ENCODE measurements at places on chromosomes 6 and 20.
A peak's percentile ranks its signal among the peaks of the same experiment; 100 is the strongest.

DNA sequence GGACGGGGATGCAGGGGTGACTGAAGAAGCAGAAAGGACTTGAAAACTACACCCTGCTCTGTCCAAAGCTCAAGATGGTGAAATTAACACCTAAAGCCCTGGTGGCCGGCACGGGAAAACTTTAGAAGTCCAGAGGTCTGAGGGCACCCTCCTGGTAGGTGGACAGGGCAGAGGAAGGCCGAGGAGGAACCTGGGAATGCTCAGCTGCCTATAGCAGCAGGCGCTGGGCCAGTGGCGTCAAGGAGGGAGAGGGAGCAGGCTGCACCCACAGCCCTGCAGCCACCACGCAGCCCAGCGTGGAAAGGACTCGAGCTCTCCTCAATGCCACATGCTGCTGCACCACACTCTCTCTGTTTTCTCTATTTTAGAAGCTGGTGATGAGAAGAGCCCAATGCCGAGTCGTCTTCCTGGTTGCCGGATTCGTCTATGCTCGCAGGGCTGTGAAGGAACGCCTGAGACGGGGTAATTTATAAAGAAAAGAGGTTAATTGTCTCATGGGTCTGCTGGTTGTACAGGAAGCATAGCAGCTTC is 248.3 kb upstream of the AFDN start:
- H3K36me3 ChIP-seq, result no peaks in the 10 kb centered on the region
- H3K4me1 ChIP-seq, result no peaks in the 10 kb centered on the region
- no peak overlapping the region for H3K4me3 ChIP-seq

- H3K27ac ChIP-seq, result no peak overlapping the region
- no peaks in the 10 kb centered on the region for H3K27me3 ChIP-seq
- H3K36me3 ChIP-seq, result no peaks in the 10 kb centered on the region
- H3K4me1 ChIP-seq, result no peaks in the 10 kb centered on the region
- DNase-seq, result peak; percentile 63
Measured at GRCh38 chr6:39901670-39902069, 32.6 kb downstream of the MOCS1 start.

GRCh38 chr6:91826128-91826527 is 1239.3 kb upstream of the MAP3K7 start:
- H3K36me3 ChIP-seq, result no peaks in the 10 kb centered on the region
- H3K27me3 ChIP-seq, result no peaks in the 10 kb centered on the region
- no peak for DNase-seq

DNA sequence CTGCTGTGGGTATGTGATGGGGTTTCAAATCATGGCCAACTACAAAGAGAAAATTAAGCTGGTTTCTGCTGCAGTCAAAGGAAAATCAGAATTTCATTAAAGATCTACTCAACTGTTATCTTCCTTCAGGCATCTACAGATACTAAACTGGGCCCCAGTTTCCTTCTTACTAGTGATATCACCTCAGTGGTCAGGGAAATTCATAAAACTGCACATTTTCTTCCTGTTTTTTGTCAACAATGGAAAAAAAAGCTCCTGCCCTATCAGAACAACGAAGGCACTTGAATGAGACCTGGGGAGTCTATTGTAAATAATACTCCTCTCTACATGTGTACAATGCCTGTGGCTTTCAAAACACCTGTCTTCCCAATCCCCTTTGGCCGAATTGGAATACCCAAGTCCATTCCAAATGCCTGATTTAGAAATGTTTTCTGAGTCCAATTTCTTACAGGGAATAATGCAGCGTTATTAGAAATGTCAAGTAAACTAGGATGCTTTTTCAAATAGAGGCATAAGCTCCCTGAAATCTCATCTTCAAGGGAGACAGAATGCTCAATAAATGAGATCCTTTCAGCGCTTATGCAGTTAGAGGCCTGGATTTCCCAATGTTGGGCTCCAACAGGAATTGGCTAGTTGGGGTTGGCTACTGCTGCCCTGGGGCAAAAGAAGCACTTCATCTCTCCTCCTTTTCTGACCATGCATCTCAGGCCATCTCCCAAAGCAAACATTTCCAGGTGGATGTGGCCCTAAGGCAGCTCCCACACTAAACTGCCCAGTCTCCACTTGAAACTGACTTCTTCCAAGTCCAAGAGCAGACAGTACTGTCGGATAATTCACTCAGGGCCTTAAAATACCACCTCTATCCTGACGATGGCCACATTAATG is 143.3 kb downstream of the NFATC2 start:
- no peak overlapping the region for H3K4me3 ChIP-seq
- H3K27me3 ChIP-seq, result no peaks in the 10 kb centered on the region
- H3K4me1 ChIP-seq, result peaks cover 42% of the 10 kb centered on the region
- peaks cover 27% of the 10 kb centered on the region for H3K36me3 ChIP-seq
- DNase-seq, result no peak

DNA sequence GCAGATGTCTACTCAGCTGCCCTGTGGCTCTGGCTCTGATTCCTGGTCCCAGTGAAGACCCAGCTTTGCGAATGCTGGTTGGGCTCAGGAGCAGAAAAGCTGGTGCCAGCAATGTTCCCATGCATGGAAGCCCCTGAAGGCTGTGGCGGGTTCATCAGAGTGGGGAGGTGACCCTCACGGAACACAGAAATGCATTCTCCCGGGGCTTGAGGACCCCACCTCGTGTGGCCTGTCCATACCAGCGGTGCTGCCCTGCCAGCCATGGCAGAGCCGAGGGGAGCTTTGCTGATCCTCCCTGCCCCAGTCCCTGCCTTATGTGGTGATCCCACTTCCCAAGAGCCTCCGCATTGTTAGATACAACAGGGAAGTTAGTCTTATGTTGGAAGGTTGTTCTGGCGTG is 157.7 kb upstream of the THBS2 start:
- H3K4me3 ChIP-seq, result no peak overlapping the region
- H3K27ac ChIP-seq, result no peak overlapping the region
- H3K36me3 ChIP-seq, result no peaks in the 10 kb centered on the region

DNA sequence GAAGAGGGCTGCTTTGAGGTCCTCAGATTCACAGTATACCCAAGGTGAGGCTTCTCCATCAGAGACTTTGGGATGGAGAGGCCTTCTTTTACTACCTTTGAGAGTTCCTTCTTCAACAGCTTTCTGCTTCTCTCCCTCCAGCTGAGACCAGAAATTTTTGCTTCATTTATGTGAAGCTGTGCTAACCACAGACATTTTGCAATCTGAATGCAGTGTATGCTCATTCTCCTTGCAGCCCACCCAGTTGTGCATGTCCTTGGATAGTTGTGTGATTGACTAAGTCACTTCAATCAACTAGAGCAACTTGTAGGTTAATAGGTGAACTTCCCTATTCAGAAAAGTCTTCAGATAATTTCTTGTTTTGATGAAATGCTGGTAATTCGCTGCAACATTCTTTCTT is 20.1 kb downstream of the DCBLD1 start:
- no peak overlapping the region for H3K27ac ChIP-seq
- no peak overlapping the region for H3K4me3 ChIP-seq
- no peaks in the 10 kb centered on the region for H3K27me3 ChIP-seq
